ENCODE measurements at places on chromosomes 2 and 18.

- no peak for DNase-seq
Measured at GRCh38 chr18:11362856-11363255, 213.5 kb upstream of the PIEZO2 start.

DNA sequence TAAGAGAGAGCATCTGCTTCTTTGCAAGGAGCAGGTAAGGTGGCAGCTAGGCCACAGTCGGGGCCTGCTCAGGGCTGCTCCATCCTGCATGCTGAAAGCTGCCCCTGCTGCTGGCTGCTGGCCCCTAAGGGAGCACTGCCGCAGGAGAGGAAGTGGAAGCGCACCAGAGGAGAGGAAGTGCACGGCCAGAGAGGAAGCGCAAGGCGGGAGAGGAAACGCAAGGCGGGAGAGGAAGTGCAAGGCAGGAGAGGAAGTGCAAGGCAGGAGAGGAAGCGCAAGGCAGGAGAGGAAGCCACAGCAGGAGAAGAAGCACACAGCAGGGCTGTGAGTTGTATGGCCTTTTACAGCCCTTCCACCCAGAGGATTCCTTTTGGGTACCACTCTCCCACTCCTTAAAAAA, 539.0 kb upstream of the TNP1 start:
- no peak for DNase-seq

GRCh38 chr2:100054426-100054825, 88.0 kb downstream of the AFF3 start:
- DNase-seq, result no peak

- no peak for DNase-seq
Measured at GRCh38 chr2:219225350-219225749, 4.1 kb downstream of the ATG9A start.

DNA sequence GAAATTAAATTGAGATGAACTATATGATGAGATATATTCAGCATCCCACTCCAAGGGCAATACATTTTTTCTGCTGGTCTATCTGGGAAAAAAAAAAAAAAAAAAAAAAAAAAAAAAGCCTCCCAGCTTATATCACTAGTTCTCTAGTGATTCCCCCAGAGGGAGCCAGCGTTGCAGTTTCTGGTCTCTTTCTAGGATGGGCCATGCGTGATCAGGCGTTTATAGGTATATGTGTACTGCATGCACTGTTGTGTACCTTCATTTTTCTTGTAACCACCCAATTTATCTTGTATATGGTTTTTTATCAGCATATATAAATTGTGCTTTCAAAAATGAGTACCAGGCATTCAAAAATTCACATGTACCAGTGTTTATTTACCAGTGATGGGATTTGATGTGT, 35.1 kb downstream of the DCDC2C start:
- DNase-seq, result no peak

DNA sequence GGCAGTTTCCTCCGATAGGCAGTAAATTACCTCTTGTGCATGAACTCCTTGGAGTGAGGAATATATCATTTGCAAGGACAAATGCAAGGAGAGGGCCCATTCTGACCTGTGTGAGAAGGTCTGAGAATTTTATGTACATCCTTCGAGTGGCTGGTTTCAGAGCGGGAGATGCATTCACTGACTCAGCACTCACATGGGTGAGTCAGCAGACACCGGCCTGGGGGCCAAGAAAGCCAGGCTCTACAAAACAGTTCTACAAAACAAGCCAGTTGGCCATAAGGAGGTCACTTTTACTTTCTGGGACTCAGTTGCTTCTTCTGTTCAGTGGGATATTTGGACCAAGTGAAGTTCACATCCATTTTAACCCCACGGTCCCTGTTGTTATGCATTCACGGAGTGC, 35.3 kb downstream of the CYP26B1 start:
- DNase-seq, result no peak

GRCh38 chr18:51569153-51569552, 371.7 kb upstream of the MEX3C start:
- DNase-seq, result no peak

DNA sequence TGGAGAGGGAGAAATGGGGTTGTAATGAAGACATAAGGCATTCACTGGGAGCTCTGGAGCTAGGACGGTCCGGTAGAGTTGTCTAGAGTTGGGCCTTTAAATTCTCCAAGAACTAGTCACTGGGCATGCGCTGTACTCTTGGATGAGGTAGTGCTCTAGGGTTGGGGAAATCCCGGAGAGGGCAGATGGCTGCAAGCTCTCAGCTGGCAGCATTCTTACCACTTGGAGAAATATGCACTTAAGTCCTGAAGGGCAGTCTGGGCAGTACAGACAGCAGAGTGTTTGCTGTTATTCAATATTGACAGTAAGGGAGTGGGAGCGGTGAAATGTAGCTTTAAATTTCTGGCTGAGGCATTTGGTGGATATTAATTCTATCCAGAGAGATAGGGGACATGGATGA, 214.6 kb downstream of the RDH14 start:
- DNase-seq, result no peak

GRCh38 chr2:128565441-128565840, 246.8 kb upstream of the HS6ST1 start:
- no peak for DNase-seq

GRCh38 chr2:30321466-30321865, 90.1 kb downstream of the LBH start:
- DNase-seq, result no peak

- DNase-seq, result no peak
Measured at GRCh38 chr18:3839581-3839981, 389.6 kb downstream of the TGIF1 start.

DNA sequence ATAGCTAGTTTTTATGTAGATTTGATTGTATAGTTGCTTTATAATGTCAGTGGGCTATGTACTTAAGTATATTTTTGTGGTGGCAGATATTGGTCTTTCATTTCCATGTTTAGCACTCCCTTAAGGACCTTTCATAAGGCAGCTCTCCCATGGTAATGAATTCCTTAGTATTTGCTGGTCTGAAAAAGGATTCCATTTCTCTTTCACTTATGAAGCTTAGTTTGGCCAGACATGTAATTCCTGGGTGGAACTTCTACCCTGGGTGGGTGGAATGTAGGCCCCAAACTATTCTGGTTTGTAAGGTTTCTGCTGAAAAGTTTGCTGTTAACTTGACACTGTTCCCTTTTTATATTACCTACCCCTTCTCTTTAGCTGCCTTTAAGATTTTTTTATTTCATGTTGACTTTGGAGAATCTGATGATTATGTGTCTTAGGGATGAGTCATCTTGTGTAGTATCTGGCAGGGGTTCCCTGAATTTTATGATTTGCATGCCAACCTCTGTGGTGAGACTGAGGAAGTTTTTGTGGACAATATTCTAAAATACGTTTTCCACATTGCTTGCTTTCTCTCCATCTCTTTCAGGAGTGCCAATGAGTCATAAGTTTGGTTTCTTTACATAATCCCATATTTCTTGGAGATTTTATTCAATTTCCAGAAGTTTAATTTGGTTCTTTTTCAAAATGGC, 65.4 kb upstream of the VRK2 start:
- no peak for DNase-seq

DNA sequence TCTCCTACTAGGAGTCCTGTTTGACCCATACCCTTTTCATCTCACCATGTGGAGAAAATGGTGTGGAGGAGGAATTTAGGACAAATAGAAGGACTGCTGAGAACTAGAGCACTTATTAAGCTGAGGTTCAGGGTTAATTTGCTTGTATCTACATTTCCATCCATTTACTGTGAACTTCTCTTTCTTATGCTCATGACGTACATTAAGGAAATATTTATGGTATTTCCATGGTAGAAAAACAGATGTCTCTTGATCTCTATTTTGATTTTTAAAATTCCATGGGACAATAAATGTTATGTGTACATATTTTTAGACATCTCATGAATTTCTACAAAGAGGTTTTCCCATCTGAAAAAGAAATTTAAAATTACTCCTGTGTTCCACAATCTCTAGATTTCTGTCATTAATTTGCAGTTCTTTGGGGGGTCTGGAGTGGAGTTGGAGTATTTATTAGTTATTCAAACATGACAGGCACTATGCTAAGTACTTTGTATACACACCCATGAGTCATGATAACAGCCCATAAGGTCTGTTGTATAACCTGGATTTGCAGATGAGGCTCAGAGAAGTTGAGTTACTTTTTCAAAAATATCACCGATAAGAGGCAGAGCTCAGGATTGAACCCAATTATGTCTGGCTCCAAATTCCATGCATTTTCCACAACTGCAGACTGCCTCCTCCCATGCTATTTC, 112.6 kb downstream of the COPS8 start:
- no peak for DNase-seq

DNA sequence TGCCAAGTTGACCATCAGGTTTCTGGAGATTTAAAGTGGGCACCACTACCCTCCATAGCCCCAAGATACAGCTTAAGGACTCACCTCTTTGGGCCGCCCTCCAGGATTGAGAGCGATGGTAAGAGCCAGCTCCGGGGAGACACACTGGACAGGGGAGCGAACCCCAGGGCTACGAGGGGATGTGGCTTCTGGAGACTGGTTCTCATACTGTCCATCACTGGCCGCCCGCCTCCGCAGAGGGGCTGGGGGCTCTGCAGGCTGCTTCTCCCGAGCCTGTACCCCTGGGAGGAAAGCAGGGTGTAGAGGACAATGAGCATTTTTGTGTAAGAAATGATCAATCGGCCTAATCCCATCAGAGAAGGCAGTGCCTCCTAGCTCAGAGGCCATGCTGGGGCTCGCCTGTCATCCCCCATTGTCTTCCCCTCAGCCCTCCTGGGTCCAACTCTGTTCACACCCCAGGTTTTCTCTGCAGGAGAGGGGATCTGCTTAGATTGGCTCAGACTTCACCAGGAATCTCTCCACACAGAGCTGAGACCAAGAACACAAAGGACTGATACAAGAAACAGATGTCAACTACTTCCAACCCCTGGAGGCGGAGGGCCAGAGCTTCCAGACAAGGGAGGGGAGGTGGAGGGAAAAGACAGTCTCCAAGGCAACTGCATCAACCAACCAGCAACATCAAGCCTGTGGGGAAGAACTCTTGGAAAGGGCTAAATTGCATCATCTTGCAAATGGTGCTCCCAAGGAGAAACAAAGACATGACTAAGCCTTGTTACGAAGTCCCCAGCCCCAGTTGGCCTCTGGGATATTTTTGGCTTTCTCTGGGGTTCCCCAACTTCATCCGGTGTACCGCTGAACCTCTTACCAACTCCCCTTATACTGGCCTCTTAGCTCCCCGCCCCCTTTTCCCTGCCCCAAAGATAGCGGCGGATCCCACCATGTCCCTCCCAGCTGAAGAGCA, 166.6 kb downstream of the TNS1 start:
- DNase-seq, result no peak

- DNase-seq, result peak; percentile 19
Measured at GRCh38 chr2:61763605-61764034, 90.2 kb downstream of the FAM161A start.

DNA sequence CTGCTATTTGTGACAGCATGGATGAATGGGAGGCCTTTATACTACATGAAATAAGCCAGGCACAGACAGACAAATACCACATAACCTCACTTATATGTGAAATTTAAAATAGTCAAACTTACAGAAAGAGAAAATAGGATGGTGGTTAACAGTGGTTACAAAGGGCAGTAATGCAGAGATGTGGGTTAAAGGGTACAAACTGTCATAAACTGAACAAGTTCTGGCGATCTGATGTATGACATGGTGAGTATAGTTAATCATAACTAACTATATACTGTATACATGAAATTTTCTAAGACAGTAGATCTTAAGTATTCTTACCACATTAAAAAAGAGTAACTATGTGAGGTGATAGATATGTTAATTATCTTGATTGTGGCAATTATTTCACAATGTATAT, 558.1 kb upstream of the ZNF804A start:
- DNase-seq, result no peak

- peak; percentile 43 for DNase-seq
Measured at GRCh38 chr2:25383806-25384205, 42.1 kb upstream of the DNMT3A start.

DNA sequence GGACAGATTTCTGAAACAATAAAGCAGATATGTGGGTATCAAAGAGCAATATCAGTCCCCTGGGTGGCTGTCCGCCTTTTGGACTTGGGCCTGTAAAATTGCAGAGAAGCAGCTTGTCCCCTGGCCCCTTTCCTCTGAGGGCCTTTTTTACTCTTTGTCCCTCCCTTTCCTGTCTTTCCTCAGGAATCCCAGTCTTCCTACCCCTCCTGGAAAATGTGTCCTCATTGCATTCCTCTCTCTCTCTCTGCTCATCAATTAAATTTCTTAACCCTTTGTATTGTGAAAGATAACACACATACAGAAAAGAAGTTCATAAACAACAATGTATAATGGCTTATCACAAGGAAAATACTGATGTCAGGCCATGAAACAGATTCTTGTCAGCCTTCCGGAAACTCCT, 3.0 kb upstream of the GRB14 start:
- no peak for DNase-seq

Measured in H1 (cell line).